ENCODE measurements at places on chromosomes 1 and 21.
A peak's percentile ranks its signal among the peaks of the same experiment; 100 is the strongest.

DNA sequence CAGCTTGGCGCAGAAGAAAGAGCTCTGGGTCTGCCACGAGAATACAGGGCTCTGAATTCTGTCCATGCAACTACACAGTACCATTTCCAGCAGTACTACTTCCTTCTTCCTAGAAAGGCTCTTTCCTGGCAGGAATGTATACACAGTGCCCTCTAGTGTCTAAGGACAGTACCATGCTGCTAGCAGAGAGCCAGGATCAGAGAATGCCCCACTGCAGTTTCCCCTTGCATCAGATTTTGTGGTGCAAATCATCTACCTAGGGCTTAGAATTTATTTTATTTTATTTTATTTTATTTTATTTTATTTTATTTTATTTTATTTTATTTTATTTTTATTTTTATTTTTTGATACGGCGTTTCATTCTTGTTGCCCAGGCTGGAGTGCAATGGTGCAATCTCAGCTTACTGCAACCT lies 50.8 kb downstream of the PAX7 start:
- peak; percentile 47 for DNase-seq

DNA sequence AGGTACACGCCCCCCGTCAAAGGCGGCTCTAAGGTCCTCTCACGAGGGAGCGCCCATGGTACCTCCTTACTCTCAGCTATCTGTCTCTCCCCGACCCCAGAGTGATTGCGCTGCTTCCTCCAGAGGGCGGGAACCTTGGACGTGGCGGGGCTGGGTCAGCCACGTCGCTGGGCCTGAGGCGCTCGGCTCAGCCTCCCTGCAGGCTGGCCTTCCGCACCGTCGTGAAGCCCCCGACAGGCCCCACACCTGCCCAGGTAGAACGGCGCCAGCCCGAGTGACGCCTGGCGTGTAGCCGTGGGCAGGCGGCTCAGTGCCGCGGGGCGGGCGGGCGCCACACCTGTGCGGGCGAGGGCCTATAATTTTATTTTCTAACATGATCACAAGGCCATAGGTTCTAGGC lies 122.2 kb upstream of the BEND5 start:
- no peak for DNase-seq

DNA sequence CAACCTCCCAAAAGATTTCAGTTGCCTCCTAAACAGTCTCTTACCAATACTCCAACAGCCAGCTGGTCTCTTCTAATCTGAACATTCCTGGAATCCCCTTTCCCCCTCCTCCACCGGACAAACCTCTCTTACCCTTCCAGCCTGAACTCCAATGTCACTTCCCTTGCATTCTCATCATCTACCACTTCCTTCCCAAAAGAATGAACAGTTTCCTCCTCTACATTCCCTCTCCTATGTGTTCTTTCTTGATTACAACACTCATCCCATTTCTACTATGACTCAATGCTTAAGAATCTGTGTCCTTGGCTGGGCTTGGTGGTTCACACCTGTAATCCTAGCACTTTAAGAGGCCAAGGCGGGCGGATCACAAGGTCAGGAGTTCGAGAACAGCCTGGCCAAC lies 417.1 kb downstream of the SETD4 start:
- DNase-seq = no peak

- DNase-seq = no peak
These were observed 29.0 kb upstream of the PRRX1 start for GRCh38 chr1:170634824-170635410.

GRCh38 chr1:43359696-43360095 lies 915 bp downstream of the CDC20 start:
- DNase-seq = no peak

DNA sequence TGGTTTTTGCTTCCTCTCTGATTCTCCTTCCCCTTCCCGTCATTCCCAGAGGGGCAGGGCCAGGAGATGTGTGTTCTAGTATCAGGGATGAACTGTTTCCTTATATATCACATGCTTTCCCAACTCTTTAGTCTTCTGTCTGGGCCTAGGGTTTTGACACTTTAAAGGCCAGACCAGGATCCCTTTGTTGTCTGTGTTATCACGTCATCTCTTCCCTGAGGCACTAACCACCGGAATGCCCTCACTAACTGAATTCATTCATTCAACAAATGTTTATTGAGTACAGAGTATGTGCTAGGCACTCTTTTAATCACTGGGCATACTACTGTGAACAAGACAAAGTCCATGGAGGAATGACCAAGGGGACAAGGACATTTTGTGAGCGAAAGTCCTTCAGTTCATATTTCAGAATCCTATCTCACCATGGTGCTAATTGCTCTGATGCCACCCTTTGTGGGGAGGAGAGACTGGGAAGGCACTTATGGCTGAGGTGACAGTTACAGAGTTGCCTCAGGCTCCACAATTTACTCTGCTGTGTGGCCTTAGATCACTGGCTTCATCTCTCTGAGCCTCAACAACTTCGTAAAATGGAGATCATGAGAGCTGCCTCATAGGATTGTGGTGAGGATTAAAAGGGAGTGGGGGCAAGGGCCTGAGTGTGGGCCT lies 12.0 kb upstream of the ZNF362 start:
- peak; percentile 32 for DNase-seq

DNA sequence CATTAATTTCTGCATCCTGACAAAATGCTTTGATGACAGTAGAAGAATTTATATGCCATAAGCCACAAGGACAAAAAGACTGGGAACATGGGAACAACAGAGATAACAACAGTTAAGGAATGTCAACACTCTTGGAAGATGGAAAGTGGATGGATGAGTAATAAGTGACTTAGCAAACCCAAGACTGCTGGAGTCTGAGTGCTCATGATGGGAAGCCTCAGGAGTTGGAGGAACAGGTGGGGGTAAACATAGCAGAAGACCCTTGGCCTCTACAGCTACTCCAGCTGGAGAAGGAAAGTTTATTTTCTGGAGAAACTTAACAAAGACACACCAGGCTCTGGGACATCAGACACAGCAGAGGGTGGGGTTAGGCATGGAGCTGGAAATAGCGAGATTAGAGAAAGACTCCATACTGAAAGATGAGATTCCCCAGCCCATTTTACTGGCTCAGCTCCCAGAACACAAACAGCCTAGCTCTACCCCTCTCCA lies 13.6 kb downstream of the G0S2 start:
- no peak for DNase-seq

- no peak for DNase-seq
These were observed 395.0 kb upstream of the USP24 start for GRCh38 chr1:55610203-55610602.

All from NCI-H69 (cell line).